ENCODE measurements at places on chromosomes 2 and 18. TPM values are rescaled to one million over a fixed set of nuclear protein-coding genes. Genes with fewer than 3 reads are reported as not detected.

- DNase-seq: no peak
Measured at GRCh38 chr18:13984080-13984479, 68.7 kb upstream of the MC2R start.

DNA sequence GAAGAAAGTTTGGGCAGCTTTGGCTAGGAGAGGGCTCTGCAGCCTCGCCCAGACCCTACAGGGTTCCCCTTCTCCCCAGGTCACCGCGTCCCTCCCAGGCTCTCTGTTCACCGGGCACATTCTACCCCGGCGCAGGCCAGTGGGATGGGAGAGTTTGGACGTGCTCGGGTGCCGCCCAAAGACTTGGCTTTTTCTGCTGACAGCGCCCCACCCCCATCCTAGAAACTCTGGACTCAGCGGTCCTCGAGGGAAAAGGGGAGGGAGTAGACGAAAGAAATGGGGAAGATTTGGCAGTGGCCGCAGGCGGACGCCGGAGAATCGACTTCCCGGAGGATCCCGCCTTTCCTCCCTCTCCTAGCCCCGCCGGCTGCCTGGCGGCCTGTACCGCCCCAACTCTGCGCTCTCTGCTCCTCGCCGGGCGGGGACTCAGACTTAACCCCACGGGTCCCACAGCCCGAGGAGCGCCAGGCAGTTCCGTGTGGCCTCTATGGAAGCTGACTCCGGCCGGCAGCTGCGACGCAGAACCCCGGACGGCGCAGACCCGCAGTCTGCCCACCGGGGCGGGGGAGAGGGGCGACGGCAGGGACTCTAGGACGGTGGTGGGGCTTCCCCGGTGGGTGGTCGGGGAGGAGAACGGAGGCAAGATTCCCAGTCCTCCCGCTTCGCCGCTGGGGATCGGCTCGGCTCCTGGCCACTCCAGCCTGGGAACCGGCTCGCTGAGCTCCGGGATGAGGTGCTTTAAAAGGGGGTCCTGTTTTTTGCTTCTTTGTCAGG, 863 bp upstream of the SIX2 start:
- DNase-seq: peak; percentile 6

- DNase-seq: peak; percentile 67
Measured at GRCh38 chr2:70861777-70862625, 26.4 kb upstream of the CD207 start.

GRCh38 chr18:56889621-56890020, 238.5 kb downstream of the WDR7 start:
- no peak for DNase-seq

GRCh38 chr2:6959751-6960150, 42.5 kb downstream of the RNF144A start:
- no peak for DNase-seq

DNA sequence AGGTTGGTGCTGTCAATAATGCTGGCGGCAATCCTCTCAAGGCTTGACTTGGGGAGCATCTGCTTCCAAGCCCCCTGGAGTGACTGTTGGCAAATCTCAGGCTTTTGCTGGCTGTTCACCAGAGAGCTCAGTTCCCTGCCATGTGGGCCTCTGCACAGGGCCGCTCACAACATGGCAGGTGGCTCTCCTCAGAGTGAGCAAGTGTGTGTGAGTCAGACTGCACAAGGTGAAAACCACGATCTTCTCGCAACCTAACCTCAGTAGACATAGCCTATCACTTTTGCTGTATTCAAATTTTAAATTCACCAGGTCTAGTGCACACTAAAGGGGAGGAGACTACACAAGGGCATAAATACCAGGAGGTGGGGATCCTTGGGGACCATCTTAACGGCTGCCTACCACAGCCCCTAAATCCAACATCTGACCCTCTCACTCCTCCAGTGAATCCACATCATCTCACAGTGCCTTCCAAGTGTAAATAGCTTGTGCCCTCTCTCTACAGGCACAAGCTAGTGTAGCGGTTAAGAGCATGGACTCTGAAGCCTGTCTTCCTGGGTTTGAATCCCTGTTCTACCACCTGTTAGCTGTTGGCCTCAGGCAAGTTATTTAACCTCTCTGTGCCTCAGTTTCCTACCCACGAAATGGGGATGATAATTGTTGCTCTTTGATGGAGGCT, 187.7 kb upstream of the CXCR4 start:
- DNase-seq: peak; percentile 66

DNA sequence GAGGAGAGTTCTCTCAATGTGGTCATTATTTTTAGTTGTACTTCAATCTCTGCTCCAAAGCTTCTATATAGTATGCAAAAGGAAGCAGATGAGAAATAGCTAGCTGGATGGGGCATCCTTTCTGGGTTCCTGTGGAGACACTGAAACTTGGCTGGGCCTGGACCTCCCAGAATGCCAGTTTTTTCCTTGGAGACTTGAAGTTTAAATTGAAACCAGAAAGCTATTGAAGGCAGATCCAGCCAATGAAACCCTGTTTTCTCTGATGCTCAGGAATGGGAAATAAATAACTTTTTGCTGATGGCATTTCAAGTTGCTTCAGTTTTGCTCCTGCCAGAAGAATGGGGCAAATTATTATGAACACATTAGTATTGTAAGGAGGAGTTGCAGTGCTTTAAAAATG, 2.9 kb downstream of the SETBP1 start:
- DNase-seq: no peak

FBXO41 gene
- 41.5 TPM for total RNA-seq

DNER gene
- total RNA-seq: not detected

CAD gene
- total RNA-seq: 85.2 TPM

CD8B gene
- 2.8 TPM for total RNA-seq
